ENCODE measurements at places on chromosomes 4 and X.

- no peak for DNase-seq
These were observed 154.7 kb upstream of the STX18 start for GRCh38 chr4:4696530-4696929.

- no peak for DNase-seq
These were observed 67.5 kb downstream of the RBM47 start for GRCh38 chr4:40562208-40562607.

DNA sequence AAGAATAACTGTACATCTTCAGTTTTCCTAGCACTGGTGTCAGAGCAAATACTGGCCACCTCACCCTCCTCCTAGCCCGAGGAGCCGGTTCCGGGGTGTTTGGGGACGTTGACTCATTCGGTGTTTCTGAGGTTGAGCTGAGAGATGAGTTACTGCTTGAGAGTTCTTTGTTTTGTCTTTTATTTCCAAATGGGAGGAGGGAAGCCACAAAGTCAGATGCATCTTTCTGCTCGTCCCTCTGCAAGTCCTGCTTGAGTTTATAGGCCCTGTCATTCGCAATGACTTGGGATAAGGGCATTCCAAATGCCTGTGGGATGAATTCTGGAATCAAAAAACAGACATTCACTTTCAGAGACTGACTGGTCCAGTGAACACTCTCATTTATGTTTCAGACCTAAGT is 77.5 kb downstream of the HCCS start:
- no peak for DNase-seq

DNA sequence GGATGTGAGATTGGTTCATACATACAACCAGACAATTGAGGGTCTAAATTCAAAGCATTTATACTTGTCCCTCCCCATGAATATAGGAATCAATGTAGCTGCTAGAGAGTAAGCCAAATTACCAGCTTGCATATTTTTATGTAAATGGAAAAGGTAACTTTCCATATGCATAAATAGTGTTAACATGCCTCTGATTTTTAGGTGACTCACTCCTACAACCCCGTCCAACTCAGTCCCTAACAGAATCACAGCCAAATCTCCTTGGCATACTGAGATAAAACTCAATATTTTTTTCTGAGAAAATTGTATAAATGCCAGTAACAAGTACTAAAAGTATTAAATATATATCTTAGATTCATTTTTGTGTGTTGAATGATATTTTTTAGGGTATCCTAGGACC is 67.2 kb downstream of the INPP4B start:
- DNase-seq: no peak

GRCh38 chr4:176789955-176790354 is 2.8 kb downstream of the VEGFC start:
- no peak for DNase-seq

DNA sequence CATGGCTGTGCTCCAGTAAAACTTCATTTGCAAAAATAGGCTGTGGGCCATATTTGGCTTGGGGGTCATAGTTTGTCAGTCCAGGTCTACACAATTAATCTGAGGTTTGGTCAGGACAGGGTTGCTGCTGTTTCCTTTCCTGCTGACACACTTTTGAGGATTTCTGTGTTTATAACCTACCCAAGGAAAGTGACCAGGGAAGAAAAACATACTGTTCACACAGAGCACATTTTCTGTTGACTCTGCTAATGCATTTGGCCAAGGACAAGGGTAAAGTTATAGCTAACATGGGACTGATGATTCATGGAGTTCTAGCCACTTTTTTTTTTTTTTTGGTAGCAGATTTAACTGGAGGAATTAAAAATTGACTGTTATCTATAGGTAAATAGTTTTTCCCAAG is 43.9 kb upstream of the GEMIN8 start:
- no peak for DNase-seq

GRCh38 chr4:42627885-42628646 is 28.8 kb downstream of the ATP8A1 start:
- DNase-seq: peak; percentile 50

DNA sequence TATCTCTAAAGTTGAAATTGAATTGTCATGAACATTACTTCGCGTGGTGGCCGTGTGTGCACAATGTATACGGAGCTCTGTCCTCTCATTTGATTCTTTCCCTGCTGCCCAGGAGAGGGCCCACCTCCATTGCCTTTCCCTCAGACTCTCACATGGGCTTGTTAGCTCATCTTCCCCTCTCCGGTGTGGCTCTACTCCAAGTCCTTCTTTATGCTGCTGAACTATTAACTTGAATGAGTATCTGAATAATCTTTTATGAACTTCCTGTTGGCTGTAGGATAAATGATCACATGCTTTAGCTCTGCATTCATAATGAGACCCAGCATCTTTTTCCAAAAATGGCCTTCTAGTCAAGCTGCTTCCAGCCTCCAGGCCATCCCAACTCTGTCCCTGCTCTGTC is 68.8 kb upstream of the CLNK start:
- DNase-seq: no peak

- no peak for DNase-seq
These were observed 438.3 kb downstream of the CENPC start for GRCh38 chr4:67106861-67107460.

DNA sequence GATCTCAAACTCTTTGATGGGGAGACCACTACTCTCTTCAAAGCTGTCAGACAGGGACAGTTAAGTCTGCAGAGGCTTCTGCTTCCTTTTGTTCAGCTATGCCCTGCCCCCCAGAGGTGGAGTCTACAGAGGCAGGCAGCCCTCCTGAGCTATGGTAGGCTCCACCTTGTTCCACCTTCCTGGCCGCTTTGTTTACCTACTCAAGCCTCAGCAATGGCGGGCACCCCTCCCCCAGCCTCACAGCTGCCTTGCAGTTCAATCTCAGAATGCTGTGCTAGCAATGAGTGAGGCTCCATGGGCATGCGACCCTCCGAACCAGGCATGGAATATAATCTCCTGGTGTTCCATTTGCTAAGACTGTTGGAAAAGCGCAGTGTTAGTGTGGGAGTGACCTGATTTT is 42.1 kb upstream of the UGT2B10 start:
- no peak for DNase-seq

- no peak for DNase-seq
These were observed 59.2 kb downstream of the NBDY start for GRCh38 chrX:56788229-56788628.

GRCh38 chrX:12894074-12895030 is 12.1 kb upstream of the TLR8 start:
- peak; percentile 39 for DNase-seq

GRCh38 chr4:150316332-150317205 is 238.3 kb downstream of the DCLK2 start:
- no peak for DNase-seq

DNA sequence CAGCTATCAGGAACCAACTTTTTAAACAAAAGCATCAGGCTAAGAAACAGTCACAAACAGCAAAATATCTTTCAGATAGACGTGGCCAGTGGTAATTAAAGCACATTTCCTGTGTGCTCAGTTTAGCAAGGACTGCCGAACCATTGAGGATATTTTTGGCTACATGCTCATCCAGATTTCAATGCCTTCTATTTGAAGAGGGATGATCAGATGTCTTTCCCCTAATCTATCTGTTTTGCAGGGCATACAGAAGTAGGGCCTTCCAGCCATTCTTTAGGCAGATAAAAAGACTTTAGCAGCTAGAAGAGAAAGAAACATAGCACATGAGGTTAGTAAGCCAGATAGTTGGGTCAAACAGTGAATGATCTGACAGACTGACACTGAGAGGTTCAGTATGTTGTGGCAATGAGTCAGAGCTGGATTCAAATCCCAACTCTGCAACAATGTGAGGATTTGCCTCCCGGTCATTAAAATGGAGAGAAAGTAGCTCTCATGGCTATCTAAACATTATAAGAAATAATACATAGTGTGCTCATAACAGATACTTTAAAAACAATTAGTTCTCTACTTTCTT is 100.0 kb upstream of the PRKG2 start:
- DNase-seq: no peak

DNA sequence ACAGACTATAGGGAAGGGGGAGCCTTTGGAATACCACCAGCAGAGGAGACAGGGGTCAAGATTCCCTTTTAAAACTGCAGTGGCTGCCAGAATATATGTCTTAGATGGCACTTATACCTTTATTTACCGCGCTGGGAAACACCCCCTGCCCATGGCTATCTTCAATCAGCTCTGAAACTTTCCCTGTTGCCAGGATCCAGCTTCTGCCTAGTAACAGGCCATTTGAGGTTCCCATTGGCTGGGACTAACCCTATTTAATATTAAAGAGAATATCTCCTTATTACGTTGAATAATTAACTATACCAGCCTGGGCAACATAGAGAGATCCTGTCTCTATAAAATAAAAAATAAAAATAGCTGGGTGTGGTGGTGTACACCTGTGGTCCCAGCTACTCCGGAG is 23.8 kb downstream of the SOWAHB start:
- DNase-seq: no peak
